ENCODE measurements at places on chromosomes 11 and 22.

- DNase-seq, result no peak
Observed at GRCh38 chr11:40207416-40207815, 1252.0 kb downstream of the LRRC4C start.

GRCh38 chr22:38397189-38398085 lies 57.6 kb downstream of the KCNJ4 start:
- no peak for DNase-seq

DNA sequence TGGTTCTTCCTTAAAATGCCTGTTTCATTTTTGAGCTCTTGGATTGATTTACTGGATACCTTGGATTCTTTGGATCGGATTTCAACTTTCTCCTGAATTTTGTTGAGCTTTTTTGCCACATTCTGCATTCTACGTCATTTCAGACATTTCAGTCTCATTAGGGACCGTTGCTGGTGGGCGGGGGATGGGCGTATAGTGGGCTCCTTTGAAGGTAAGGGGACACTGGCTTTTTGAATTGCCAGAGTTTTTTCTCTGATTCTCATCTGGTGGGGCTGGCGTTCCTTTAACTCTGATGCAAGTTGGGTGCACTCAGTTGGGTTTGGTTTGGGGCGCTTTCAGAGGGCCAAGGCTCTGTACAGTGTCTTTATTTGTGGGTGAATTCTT lies 216.5 kb downstream of the DYNC2H1 start:
- DNase-seq, result no peak

DNA sequence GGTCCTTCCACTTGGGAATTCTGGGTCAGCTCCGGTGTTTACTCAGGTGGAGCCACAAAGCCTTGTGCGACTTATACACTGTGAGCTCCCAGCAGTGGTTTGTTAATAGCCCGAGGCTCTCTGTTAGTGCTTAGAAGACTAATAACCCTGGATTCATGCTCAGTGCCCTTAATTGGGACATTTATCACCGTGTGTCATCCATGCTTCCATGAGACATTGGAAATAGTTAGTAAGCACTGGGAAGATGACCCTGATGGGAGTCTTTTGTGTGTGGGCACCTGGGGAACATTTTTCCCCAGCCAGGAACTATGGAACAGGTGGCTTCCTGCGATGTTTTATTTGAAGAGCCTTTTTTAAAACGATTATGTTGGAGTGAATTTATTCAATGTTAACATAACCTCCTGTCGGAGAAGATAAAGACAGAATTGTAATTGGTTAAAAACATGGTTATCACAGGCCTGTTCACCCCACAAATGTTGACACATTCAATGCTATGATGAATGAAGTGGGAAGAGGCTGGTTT lies 188.9 kb downstream of the MYO18B start:
- DNase-seq, result no peak

GRCh38 chr22:43851979-43852307 lies 10.4 kb downstream of the SULT4A1 start:
- no peak for DNase-seq

DNA sequence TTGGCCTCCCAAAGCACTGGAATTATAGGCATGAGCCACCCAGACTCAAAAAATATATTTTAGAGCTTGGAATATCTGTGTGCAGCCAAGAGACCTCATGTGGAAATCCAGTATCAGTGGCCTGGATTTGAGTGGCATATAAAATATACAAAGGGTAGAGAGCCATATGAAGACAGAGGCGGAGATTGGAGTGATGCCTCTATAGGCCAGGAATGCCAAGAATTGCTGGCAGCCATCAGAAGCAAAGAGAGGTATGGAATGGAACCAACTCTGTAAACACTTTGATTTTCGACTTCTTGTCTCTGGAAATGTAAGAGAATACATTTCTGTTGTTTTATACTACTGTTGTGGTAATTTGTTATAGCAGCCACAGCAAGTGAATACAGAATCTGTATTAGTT lies 123.0 kb downstream of the PLEKHA7 start:
- no peak for DNase-seq

GRCh38 chr11:46718155-46719019 lies 626 bp upstream of the F2 start:
- DNase-seq, result no peak

- DNase-seq, result no peak
Observed at GRCh38 chr11:38191101-38191500, 1593.1 kb upstream of the RAG2 start.

DNA sequence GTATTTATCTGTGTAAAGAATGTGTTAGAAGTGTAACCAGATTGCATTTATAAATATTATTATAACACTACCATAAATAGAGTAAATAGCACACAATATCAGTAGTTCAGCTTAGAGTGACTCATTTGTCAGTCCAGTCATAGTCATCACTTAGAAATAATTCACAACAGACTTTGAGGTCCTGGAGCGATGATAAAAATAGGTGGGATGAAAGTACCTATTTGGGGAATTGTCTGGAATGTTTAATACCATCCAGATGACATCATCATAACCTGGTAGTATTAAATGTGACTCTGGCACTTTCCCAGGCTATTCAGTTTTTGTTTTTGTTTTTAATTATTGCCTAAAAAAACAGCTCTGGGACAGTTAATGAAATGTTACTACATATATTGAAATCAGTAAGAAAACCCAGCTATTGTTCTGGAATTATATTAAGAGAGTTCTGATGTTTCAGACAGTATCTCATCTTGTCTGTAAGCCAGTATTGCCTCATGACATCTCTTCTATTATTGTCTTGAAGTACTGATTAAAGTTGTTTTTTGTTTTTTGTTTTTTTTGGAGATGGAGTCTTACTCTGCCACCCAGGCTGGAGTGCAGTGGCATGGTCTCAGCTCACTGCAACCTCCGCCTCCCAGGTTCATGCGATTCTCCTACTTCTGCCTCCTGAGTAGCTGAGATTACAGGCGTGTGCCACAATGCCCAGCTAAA lies 74.8 kb downstream of the SIK2 start:
- no peak for DNase-seq

DNA sequence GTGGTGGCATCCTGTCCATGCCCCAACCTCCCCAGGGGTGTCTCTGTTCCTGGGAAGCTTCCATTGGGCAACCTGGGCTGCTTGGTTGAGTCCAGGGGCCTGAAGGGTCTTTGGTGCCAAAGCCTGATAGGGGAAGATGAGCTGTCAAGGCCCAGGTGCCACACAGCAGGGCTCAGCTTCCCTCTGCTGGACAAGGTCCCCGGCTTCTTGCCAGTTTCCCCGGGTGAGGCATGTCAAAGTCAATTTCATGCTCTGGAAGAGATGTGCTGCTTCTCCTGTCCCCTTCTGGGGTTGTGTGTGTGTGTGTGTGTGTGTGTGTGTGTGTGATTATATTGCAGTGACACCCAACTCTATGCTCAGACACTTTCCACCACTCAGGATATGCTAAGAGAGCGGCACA lies 26.9 kb downstream of the TP53I11 start:
- DNase-seq, result no peak

DNA sequence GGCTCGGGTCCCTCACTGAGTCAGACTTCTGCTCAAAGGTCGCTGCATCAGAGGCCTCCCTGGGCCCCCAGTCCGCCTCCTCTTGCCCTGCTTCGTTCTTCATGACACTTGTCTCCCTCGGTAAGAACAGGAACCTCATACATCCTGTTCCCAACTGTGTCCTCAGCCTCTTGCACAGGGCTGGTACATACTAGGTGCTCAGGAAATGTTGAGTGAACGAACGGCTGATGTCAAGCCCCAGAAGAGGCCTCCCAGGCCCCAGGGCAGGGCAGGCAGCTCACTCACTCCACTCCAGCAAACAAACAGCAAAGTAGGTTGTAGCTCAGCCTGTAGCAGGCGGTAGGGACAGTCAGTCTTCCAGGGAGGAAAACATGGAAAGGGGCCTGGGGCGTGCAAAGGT lies 17.2 kb downstream of the SYNGR1 start:
- no peak for DNase-seq

- no peak for DNase-seq
Observed at GRCh38 chr11:116642481-116642880, 130.3 kb downstream of the BUD13 start.

- DNase-seq, result no peak
Observed at GRCh38 chr11:120908461-120909181, 115.3 kb upstream of the TBCEL start.

DNA sequence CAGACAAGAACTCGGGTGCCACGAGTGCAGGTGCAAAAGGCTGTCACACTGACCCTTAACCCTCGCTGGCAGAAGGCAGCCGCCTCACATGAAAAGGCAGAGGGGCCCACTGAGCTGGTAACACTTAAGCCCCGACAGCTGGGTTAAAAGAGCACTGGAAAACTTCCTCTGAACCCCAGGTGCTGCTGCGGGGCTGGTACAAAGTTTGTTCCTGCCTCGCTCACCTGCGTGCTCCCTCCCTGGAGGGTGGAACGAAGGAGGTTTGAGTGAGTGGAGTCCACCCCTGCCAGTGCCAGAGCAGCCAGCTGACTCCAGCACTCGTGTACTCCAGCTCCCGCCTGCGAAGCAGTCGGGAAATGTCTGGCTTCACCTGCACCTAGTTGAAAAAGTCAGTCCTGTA lies 12.6 kb downstream of the SULT4A1 start:
- no peak for DNase-seq

- no peak for DNase-seq
Observed at GRCh38 chr11:46369458-46370152, 11.9 kb upstream of the MDK start.

GRCh38 chr11:65786008-65786785 lies 666 bp upstream of the OVOL1 start:
- no peak for DNase-seq

DNA sequence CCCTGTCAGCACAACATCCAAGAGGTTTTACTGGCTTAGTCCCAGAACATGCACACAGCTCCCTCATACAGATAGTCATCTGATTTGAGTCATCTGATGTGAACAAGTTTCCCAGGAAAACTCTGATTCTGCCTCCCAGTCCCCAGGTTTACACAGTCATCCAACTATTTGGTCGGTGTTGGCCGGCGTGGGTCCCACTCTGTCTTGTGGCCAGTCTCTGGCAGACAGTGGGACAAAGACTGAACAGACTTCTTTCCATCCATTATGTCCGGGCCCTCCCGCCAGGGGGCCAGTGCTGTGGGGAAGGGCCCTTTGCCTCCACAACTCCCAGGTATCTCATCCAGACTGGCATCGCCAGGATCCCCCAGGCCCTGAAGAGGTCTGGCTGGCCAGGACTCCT lies 60.0 kb downstream of the BTG4 start:
- DNase-seq, result no peak

DNA sequence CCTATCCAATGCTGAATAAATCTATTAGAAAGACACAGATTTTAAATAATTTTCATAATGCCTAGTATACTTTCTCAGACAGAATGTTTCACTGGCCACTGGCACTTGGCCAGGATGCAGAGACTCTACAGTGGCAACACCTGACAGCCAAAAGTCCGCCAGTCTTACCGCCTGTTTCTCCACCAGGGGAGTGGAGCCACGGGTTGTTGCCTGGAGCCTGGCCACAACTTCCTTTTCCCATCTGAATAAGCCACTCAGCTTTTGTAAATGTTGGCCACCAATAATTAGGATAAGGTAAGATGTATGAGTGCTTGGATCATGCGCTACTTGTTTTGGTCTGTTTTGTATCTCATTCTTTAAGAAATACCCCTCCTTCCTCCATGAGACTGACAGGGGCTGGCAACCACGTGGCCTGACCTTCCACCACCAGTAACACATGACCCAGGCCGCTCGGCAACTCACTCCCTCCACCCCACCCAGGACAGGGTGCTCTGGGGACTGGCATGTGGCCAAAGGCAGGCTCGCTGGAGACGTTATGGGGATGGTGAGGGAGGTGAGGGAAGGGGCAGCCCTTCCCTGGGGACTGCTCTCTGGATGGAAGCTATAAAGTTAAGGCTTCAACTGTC lies 93.0 kb upstream of the BID start:
- no peak for DNase-seq

- DNase-seq, result no peak
Observed at GRCh38 chr11:72787216-72788104, 6.4 kb downstream of the STARD10 start.

GRCh38 chr11:61498767-61499341 lies 9.7 kb upstream of the LRRC10B start:
- no peak for DNase-seq

Measured in stimulated activated CD8-positive, alpha-beta memory T cell treated with anti-CD3 and anti-CD28 coated beads, Interleukin-15, amount 100 ng/mL, for 48 hours (primary cell).